ENCODE measurements at places on chromosomes 5 and 9.

DNA sequence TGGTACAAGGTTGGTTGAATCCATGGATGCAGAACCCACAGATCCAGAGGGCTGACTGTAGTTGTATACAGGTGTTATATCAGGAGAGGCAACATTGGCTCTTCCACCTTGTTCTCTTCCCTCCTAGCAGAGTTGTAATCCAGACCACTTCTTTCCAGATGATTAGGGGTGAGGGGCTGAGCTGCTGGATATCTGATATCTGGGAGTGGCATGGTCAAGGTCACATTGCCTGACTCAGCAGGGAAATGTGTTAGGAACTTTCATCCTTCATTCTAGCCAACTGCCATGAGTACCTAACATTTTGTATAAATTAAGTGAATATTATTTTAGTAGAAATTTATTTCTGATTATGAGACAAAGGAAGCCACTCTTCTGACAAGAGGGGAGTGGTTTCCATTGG is 7.3 kb downstream of the DAPK1 start:
- DNase-seq: no peak

GRCh38 chr5:9801908-9802307 is 171.8 kb upstream of the TAS2R1 start:
- DNase-seq: no peak

DNA sequence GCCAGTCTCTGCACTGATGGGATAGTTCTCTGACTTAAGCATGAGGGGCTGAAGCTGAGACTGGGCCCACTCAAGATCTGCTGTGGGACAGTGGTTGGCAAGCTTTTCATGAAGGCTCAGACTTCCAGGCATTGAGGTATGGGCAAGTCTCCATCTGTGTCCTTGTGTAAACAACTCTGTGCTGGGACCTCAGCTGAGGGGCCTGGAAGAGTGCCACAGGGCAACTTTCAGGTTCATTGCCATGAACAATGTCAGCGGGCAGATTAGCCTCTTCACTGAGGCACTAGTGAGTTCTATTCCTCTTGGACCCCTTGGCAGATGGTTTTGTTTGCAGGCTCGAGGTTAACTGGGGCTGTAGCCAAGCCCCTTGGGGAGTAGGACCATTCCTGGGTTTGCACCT is 127.1 kb downstream of the MRPS30 start:
- no peak for DNase-seq

DNA sequence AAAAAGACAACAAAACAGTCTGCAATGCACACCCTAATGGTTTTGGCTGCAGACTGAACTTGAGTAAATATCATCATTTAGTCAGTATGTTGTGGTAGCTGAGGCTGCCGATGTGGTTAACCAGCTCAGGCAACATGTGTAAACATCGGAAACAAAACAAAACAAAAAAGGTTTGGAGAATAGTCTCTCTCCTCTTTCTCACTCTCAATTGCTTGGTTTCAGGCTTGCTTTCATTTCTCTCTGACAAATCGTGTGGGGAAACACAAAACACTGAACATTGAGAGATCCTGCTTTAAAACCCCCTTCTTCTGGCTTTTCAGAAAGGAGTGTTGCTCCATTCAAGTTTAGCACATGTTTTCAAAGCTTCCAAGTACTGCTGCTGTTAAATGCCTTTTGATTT is 453.3 kb downstream of the BNC2 start:
- DNase-seq: no peak

- no peak for DNase-seq
Observed at GRCh38 chr5:131430794-131431193, 166.9 kb downstream of the CDC42SE2 start.

DNA sequence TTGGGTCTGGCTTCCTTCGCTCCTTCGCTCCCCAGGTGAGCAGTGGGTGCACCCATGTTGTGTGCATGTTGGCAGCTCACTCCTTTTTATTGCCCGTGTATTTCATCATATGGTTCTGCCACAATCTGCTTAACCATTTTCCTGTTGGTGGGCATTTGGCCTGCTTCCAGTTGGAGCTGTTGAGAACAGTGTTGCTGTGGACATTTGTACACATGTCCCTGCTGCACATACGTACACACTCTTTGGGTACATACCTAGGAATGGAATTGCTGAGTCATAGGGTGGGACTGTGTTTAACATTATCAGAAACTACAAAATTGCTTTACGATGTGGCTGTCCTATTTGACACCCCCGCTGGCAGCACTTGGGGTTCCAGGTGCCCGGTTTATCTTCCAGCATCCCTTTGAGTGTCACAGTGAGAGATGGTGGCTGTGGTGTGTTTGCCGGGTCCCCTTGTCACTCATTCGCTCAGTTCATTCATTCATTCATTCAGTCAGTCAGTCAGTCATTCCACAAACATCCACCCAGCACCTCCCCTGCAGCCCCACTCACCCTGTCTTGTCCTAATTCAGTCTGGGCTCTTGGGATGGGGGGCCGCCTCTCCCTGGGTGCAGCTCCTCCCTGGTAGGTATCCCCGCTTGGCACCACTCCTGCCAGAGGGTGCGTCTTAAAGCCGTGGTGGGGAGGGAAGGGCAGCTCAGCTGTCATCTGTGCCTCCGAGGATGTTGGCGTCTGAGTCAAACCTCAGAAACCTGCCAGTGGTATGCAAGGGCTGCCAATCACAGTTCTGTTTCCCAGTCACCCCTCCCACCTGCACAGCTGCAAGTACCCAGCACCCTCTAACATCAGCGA is 7.9 kb upstream of the FIBCD1 start:
- DNase-seq: no peak

DNA sequence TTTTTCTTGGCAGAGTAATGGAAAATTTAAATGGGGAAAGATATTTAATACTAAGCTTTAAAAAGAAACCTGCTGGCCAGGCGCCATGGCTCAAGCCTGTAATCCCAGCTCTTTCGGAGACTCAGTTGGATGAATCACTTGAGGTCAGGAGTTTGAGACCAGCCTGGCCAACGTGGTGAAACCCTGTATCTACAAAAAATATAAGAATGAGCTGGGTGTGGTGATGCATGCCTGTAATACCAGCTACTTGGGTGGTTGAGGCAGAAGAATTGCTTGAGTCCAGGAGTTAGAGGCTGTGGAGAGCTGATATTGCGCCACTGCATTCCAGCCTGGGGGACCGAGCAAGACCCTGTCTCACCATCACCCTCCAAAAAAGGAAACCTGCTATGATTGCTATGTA is 32.8 kb downstream of the TUT7 start:
- no peak for DNase-seq

- DNase-seq: no peak
Observed at GRCh38 chr9:37410969-37411785, 11.3 kb upstream of the GRHPR start.

- DNase-seq: no peak
Observed at GRCh38 chr5:177402271-177403043, 2.0 kb upstream of the PFN3 start.

GRCh38 chr9:117723986-117724625 is 19.9 kb downstream of the TLR4 start:
- DNase-seq: no peak

DNA sequence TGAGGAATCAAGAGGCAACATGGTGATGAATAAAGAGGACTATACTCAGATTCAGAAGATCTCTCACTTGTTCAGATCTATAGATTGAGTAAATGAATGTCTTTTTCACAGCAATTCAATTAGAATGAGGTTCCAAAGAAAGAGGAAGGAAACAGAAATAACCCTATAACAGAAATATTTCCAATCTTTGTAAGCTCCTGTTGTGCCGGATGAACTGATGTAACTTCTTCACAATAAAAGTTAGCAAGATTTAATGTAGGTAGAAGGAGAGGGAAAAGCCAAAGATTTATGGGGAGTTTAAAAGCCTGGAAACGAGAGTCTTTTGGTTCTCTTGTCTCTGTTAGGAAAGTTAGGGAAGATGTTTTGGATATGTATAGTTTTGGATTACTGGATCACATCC is 92.1 kb downstream of the PBX3 start:
- DNase-seq: no peak

- DNase-seq: no peak
Observed at GRCh38 chr9:21904371-21904770, 89.8 kb downstream of the CDKN2A start.

- DNase-seq: no peak
Observed at GRCh38 chr9:84218322-84218721, 122.2 kb downstream of the SLC28A3 start.

DNA sequence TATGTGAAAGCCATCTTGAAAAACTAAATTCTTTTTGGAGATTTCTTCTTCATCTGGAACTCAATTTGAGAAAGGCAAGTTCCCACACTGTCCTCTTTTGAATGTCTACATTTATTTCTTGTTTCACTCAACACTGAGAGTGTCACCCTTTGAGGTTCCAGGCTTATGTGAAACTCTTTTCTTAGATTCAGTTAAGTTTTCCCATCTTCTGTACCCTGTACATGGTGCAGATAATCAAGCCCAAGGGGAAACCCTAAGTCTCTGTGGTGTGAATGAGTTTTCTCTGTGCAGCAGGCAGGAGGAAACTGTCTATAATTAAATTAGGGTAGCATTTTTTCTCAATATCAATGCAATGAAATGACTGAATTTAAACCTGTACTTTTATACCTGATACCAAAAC is 72.3 kb upstream of the PRLR start:
- no peak for DNase-seq

All from cerebellar nuclear complex (tissue), 1 donor.